ENCODE measurements at places on chromosomes 1 and 21. TPM values are rescaled to one million over a fixed set of nuclear protein-coding genes. Genes with fewer than 3 reads are reported as not detected.

Gene SAMD11
- not detected for total RNA-seq

Gene ACTN2
- not detected for total RNA-seq

Gene KDF1
- not detected for total RNA-seq

Gene PGBD5
- total RNA-seq = not detected

Gene KCNJ9
- not detected for total RNA-seq

Gene CCDC27
- total RNA-seq = not detected

Gene TAS1R3
- total RNA-seq = not detected

Gene S100A7
- total RNA-seq = not detected

Gene FCRL3
- total RNA-seq = not detected

Gene TTC39A
- 5.3 TPM for total RNA-seq

Gene PRR9
- total RNA-seq = not detected

Gene CTPS1
- total RNA-seq = 28.9 TPM

Gene MROH9
- total RNA-seq = not detected

Gene SLAMF9
- total RNA-seq = not detected

Data from mammary microvascular endothelial cell (primary cell).